Activated CD8-positive, alpha-beta memory T cell treated with anti-CD3 and anti-CD28 coated beads, Interleukin-2, amount 10 ng/mL, durations not matched to agents 7 days and 5 days (primary cell): ENCODE measurements at places on chromosomes 7 and 10. TPM values are rescaled to one million over a fixed set of nuclear protein-coding genes. Genes with fewer than 3 reads are reported as not detected.

DNA sequence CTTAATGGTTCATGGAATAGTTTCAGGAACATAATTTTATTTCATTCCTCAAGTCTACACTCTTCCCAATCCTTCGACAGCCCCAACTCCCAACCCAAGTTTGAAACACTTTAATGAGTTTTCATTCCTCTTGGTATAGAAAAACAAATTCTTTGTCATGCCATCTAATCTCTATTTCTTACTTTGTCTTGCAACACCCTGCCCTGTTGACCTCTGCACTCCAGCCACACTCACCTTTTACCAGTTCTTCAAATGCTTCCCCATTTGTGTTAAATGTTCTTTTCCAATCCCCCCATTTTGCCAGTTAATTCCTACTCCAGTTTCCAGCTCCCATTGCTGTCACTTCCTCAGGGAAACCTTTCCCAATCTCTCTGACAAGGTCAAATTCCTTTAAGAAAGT is 21.9 kb downstream of the ASAH2 start:
- H3K4me1 ChIP-seq = peaks cover 3% of the 10 kb centered on the region
- no peak overlapping the region for H3K4me3 ChIP-seq
- H3K36me3 ChIP-seq = no peaks in the 10 kb centered on the region
- DNase-seq = no peak
- peaks cover 40% of the 10 kb centered on the region for H3K27me3 ChIP-seq
- H3K27ac ChIP-seq = no peak overlapping the region

GRCh38 chr10:102579328-102579727 is 65.0 kb upstream of the TRIM8 start:
- H3K36me3 ChIP-seq = no peaks in the 10 kb centered on the region
- no peak overlapping the region for H3K27ac ChIP-seq
- DNase-seq = no peak
- H3K27me3 ChIP-seq = no peaks in the 10 kb centered on the region
- no peak overlapping the region for H3K4me3 ChIP-seq
- H3K4me1 ChIP-seq = peaks cover 5% of the 10 kb centered on the region

DNA sequence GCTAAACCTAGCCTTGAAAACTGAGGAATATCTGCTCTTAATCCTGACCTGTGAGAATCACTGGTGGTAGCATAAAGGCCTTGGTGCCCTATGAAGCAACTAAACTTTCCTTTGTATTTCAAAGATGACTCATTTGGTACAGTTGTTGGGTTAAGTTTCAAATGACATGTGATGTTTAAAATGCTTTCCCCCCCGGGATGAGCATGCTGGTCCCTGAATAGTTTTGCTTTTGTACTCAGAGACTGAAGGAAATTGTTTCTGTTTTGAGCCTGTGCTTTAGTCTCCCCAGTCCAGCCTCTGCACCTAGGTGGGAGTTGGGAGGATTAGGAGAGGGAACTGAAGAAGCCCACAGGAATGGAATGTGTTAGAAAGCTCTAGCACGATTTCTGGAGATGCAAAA is 258.9 kb upstream of the NPY start:
- H3K36me3 ChIP-seq = no peaks in the 10 kb centered on the region
- H3K4me1 ChIP-seq = no peaks in the 10 kb centered on the region
- H3K4me3 ChIP-seq = no peak overlapping the region
- no peak for DNase-seq
- no peaks in the 10 kb centered on the region for H3K27me3 ChIP-seq
- no peak overlapping the region for H3K27ac ChIP-seq

Gene TSPAN33
- total RNA-seq = 6.1 TPM
